ENCODE measurements at places on chromosomes 13 and 19.
A peak's percentile ranks its signal among the peaks of the same experiment; 100 is the strongest.

DNA sequence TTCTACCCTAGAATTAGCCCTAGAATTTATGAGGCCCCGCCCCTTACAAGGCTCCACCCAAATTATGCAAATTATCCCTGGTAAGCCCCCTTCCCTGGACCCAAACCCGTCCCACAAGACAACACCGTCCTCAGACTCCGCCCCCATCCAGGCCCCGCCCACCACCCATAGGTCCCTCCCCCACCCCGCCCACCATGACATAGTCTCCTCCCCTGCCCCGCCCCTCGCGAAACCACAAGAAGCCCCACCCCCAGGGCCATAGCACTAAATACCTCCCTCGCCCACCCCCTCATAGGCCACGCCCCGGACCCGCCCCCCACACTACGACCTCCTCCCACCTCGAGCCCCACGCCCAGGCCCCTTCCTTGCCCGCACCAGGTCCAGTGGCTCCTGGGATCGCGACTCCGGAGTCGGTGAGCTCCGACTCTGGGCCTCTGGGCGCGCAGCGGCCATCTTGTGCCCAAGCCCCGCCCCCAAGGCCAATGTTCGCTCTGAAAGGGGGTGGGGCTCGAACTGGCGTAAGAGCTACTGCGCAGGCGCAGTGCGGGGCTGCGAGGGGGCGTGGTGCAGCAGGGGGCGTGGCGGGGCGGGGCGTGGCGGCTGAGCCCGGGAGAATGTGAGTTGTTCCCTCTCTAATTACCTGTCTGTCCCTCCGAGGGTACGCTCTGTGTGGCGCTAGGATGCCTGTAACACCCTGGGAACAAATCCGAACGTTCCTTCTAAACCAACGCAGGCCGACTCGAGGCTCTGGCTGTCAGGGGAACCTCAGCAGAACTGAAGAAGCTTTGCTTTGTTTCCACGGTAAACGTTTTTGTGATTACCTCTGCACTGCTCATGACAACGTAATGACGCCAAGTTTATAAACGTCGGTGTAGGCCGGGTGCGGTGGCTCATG, at the start of gene ZNF784:
Gene ZNF784 (minus strand): TSS at position 458 of the 895 bp plus-strand sequence. CDS start 5 bp downstream, at position 453.
- peak; percentile 84 for DNase-seq

GRCh38 chr19:13208672-13209483, 58.7 kb downstream of the IER2 start:
- no peak for DNase-seq

DNA sequence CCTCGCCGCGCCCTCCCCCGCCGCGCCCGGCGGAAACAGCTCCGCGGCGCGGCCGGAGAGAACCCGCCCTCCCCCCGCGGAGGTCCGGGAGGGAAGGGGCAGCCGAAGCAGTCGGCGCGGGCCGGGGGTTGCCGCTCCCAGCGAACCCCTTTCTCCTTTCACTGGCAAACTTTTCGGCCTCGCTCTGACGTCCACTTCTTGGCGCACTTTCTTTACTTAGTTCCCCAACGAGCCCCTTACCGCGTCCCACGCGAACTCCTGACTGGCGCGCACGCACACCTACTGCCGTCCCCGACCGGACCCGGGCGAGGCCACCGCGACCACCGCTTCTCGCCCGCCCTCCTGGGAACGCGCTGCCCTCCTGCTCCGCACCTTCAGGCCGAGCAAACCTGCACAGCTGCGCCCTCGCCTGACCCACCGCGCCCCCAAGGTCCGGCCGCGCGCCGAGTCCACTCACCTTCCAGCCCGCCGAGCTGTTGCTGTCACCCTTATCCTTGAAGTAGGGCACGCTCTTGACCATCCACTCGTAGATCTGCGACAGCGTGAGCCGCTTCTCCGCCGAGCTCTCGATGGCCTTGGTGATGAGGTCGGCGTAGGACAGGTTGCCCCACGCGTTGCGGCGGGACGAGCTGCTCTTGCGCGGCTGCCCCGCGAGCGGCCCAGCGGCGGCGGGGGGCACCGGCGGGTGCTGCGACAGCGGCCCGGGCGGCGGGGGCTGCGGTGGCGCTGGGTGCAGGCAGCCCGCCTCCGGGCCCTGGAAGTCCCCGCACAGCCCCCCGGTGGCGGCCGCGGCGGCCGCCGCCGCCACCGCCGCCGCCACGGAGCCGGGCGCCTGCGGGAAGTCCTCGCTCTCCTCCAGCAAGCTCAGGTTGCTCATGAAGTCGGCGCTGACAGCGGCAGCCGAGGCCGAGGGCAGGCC, 1.1 kb downstream of the FOXO1 start:
- peak; percentile 40 for DNase-seq

- no peak for DNase-seq
Observed at GRCh38 chr13:49627831-49628652, at the start of gene ARL11. Gene ARL11, plus strand, starts transcription at chr13:49628507. Its CDS starts 1,941 bp downstream, at chr13:49630448.

- no peak for DNase-seq
Observed at GRCh38 chr13:109412283-109412901, 374.0 kb downstream of the IRS2 start.

- DNase-seq, result no peak
Observed at GRCh38 chr19:12641456-12641855, 25.1 kb downstream of the MAN2B1 start.

DNA sequence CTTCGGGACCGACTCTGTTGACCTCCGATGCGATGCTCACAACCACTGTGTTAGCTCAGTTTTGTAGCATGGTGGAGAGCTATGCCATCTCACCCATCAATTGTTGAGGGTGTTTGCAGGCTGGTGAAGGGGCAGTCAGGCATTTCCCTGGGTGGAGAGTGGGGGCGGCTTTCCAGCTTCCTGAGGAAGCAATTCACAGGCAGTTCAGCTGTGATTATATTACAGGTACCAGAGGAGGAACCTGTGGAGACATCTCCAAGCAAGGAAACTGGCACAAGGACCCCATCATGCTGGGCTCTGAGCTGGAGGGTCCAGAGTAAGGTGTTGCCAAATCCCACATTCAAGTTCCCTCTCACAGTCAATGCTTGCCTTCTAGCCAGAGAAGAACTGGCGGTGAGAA, 166.0 kb upstream of the ZNF536 start:
- DNase-seq, result no peak

DNA sequence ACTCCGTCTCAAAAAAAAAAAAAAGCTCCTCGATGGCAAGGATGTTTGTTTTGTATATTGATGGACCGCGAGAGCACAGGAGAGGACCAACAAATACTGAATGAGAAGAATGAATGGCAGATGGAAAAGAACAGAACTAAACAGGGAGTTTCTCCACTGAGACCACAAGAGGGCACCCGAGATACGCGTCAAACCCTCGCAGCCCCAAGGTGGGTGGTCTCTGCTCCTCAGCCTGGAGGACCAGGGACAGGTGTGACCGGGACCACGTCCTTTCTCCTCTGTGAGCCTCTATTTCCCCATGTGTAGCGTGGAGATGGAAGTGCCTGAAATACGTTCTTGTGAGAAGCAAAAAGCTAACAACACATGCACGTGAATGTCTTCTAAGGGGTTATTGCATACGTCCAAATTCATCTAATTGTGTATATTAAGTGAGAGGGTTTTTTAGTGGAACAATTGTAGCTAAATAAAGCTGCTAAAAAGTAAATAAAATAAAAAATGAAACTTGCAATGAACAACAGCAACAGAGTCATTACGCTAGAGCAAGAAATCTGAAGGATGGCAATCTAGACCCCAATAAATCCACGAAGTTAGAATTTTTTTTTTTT, 8.3 kb upstream of the CDC42EP5 start:
- no peak for DNase-seq

DNA sequence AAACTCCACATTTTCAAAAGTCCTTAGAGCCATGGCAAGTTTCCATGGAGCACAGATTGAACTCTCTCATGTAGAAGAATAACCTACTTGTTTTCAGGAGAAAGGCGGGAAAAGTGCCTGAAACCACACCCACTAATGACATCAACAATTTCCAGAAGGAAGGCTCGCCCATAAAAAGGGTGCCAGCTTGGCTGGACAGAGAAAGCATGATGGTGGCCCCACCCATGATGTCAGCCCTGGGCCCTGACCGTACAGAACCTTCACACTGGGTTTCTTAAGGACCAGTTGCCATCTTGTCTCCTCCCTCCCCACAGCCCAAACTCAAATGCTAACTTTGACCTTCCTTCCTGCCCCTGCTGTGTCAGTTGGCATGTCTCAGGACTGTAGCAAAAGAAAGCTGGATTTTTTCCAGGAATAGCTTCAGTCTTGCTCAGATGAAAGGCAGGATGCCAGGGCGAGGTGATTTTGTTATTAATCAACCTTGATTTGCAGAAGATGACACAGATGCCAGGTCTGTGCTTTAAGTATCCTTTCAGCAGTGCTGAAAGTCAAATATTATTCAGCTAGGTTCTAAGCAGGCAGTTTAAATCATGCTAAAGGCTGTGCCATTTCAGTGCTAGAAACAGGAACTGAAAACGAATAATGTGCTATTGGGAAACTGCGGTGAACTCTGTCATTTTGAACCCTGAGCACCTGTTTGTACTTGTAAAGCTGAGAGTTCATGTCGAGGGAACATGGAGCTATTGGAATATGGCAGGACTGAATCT, 89.5 kb upstream of the RFC3 start:
- no peak for DNase-seq

GRCh38 chr19:1533510-1534150, 9.8 kb downstream of the PLK5 start:
- DNase-seq, result no peak

- DNase-seq, result no peak
Observed at GRCh38 chr13:82713687-82714405, 1168.4 kb downstream of the SLITRK1 start.

DNA sequence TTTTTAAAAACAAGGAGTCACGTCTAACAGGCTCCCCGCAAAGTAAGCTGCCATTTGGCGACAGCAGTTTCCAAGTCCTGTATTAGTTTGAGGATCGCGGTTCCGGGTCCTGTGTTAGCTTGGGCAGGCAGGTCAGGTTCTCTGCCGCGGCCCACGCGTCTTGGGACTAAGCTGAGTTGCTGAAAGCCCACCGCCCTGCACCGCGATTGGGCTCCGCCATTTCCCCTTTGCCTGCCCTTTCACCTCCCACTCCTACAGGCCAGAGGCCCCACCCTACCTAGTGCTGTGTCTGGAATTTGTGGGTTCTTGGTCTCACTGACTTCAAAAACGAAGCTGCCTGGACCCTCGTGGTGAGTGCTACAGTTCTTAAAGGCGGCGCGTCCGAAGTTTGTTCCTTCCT, 6.8 kb downstream of the PARP4 start:
- DNase-seq, result no peak
